ENCODE measurements at places on chromosomes 6 and 20.

- DNase-seq: no peak
Observed at GRCh38 chr6:89162047-89162371, 16.2 kb downstream of the PM20D2 start.

- no peak for DNase-seq
Observed at GRCh38 chr6:13560651-13561044, 13.8 kb upstream of the SIRT5 start.

DNA sequence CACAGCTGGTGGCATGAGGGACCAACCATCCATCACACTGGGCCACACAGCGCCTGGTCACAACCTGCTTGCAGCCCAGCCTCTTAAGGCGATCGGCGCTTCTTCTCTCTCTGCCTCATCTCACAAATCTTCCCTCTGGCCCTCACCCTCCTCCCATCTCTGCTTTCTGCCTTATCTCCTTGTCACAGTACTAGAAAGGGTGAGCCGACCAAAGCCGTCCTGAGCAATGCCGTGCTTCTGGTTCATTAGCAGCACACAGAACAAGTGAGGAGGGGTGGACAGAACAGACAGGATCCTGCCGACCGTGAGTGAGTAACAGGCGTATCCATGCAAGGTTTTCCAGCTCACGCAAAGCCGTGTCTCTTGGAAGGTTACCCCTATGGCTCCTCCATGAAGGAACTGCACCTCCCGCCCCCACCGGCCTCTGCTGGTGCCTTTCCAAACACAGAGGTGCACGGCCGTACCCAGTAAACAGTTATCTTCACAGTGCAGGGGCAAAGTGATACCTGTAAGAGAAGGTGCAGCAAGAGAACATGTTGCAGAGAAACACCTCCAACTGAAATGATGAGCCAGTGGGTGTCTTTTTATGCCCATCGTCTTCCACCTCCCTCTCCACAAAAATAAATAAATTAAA, 331.7 kb downstream of the FARS2 start:
- DNase-seq: no peak

DNA sequence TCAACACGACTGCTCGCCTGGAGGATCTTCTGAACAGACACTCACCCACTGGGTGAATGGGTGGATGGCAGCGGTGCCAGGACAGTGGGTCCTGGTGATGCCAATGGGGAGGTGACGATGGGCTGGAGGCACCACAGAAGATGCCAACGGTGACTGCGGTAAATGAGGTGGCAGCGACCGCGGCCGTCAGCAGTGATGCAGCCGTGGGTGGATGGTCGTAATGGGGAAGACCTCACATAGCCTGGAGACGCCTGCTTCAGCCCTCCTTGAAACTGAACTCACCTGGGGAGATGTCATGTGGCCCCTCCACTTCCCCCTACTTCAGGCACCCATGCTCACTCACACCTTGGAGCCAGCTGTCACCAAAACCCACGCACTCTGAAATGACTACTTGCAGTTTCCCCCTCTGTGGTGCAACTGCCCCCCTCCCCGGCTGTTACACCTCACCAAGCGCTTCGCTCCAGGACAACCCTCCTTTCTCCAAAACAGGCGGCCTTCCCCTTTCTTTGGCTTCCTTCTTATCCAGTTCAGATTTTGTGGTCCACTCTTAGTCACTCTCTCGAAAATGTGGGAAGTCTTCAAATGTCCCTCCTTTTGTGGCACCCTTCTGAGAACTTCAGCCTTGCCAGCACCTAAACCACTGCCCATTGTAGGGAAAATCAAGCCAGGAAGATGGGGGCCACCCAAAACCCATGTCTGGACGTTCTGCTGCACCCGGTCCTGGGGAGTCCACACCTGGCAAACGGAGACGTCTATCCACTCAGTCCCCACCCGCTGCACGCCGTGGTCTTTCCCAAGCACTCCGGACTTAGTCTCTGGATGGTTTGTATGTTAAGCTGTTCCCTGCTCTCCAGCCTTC, 10.4 kb upstream of the ABHD16B start:
- peak; percentile 51 for DNase-seq

Measured in activated T-cell treated with anti-CD3 and anti-CD28 coated beads for 24 hours (primary cell).